ENCODE measurements at places on chromosomes 6 and 20.

GRCh38 chr6:53483423-53484353 lies 61.2 kb downstream of the GCLC start:
- no peak for DNase-seq

- no peak for DNase-seq
Measured at GRCh38 chr6:5517796-5518195, 256.5 kb downstream of the FARS2 start.

GRCh38 chr6:89794324-89794723 lies 25.3 kb downstream of the MDN1 start:
- DNase-seq: no peak

DNA sequence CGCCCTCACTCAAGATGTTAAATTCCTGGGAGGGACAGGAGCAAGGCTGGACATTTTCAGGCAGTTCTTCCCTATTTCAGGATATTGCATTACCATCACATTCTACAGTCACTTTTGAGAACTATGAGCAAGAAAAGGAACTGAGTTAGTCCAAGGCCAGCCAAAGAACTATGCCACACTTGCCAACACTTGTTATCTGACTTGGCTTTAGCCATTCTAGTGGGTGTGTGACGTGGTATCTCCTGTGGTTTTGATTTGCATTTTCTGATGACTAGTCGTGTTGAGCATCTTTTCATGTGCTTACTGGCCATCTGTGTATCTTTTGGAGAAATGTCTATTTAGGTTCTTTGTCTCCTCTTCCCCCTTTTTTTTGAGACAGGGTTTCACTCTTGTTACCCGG lies 12.0 kb downstream of the XRN2 start:
- DNase-seq: peak; percentile 96
